Endothelial cell of umbilical vein (primary cell): ENCODE measurements at places on chromosomes 2 and 18.

DNA sequence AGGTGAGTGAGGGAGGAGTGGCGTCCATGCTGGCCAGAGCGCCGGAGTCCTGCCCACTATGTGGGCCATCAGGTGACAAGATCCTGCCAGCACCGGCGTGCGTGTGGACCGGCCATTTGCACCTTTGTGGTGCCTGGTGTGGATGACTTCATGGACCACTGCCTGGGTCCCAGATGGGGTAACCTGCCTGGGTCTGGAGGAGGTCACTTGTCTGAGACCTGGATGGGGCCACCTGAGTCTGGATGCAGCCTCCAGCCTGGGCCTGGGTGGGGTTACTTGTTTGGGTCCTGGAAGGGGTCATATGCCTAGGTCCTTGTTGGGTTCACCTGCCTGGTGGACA, 299.6 kb downstream of the NDUFA10 start:
- H3K27ac ChIP-seq = no peak overlapping the region
- no peak for DNase-seq
- H3K4me3 ChIP-seq = no peak overlapping the region
- no peaks in the 10 kb centered on the region for H3K27me3 ChIP-seq
- H3K36me3 ChIP-seq = no peaks in the 10 kb centered on the region
- H3K4me1 ChIP-seq = no peaks in the 10 kb centered on the region

DNA sequence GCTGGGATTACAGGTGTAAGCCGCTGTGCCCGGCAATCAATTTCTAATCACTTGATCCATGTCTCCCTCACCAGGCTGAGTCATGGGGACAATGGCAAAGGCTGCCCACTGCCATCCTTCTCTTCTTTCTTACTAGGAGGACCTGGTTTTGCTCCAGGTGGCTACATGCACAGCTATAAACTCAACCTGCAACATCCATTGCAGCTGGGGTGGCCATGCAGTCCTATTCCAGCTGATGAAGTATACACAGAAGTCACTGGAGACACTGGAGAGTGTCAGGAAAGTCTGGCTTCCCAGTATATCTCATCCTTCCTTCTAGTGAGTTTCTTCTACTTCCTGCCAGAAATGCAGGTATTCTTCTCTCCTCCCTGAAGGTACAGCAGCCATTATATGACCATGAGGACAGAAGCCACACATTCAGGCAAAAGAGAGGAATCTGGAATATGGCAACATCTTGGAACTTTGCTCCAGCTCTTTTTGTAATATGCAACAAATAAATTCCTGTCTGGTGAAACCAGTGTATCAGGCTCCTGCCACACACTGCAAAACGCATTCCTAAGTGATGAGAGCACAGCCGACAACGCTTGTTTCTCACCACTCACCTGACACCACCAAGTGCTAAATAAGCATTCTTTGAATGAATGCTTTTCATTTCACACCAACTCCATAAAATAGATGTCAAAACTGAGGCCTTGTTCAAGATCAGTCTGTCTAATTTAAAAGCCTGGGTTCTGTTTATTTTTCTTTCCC, 32.3 kb downstream of the SCTR start:
- no peak overlapping the region for H3K4me3 ChIP-seq
- no peaks in the 10 kb centered on the region for H3K36me3 ChIP-seq
- peaks cover 3% of the 10 kb centered on the region for H3K4me1 ChIP-seq
- H3K27ac ChIP-seq = no peak overlapping the region

- H3K27ac ChIP-seq = no peak overlapping the region
- peaks cover 3% of the 10 kb centered on the region for H3K4me1 ChIP-seq
- no peak for DNase-seq
- peaks cover 12% of the 10 kb centered on the region for H3K36me3 ChIP-seq
These were observed 10.8 kb downstream of the TMEM18 start for GRCh38 chr2:666441-666840.

- no peaks in the 10 kb centered on the region for H3K27me3 ChIP-seq
- no peak overlapping the region for H3K27ac ChIP-seq
- H3K4me1 ChIP-seq = no peaks in the 10 kb centered on the region
- no peak overlapping the region for H3K4me3 ChIP-seq
- DNase-seq = no peak
- peaks cover 2% of the 10 kb centered on the region for H3K36me3 ChIP-seq
These were observed 74.5 kb downstream of the MIB1 start for GRCh38 chr18:21815101-21815500.

GRCh38 chr2:222903234-222904220, 42.7 kb downstream of the ACSL3 start:
- no peaks in the 10 kb centered on the region for H3K27me3 ChIP-seq
- H3K36me3 ChIP-seq = no peaks in the 10 kb centered on the region
- H3K4me3 ChIP-seq = no peak overlapping the region

GRCh38 chr2:241018051-241018891, 19.9 kb downstream of the SNED1 start:
- no peak overlapping the region for H3K4me3 ChIP-seq
- no peaks in the 10 kb centered on the region for H3K27me3 ChIP-seq
- DNase-seq = no peak
- no peak overlapping the region for H3K27ac ChIP-seq

GRCh38 chr2:105376010-105376409, 22.8 kb downstream of the FHL2 start:
- DNase-seq = peak; percentile 6
- peaks cover 69% of the 10 kb centered on the region for H3K4me1 ChIP-seq
- H3K4me3 ChIP-seq = no peak overlapping the region
- H3K27ac ChIP-seq = peak overlapping the region; percentile 92
- no peaks in the 10 kb centered on the region for H3K27me3 ChIP-seq

GRCh38 chr2:5121642-5122041, 570.5 kb upstream of the SOX11 start:
- H3K27me3 ChIP-seq = no peaks in the 10 kb centered on the region
- H3K4me1 ChIP-seq = no peaks in the 10 kb centered on the region
- no peak for DNase-seq
- H3K36me3 ChIP-seq = no peaks in the 10 kb centered on the region
